Heart left ventricle (tissue), 16 donors: ENCODE measurements at places on chromosomes 12 and 14. TPM values are rescaled to one million over a fixed set of nuclear protein-coding genes. Genes with fewer than 3 reads are reported as not detected.

- H3K4me1 ChIP-seq: no peaks in the 10 kb centered on the region
- H3K36me3 ChIP-seq: no peaks in the 10 kb centered on the region
- DNase-seq: no peak
- no peaks in the 10 kb centered on the region for H3K27me3 ChIP-seq
- no peak overlapping the region for H3K27ac ChIP-seq
These were observed 17.3 kb upstream of the KLHL42 start for GRCh38 chr12:27762757-27763156.

- peaks cover 19% of the 10 kb centered on the region for H3K4me1 ChIP-seq
- no peak overlapping the region for H3K4me3 ChIP-seq
- no peak overlapping the region for H3K27ac ChIP-seq
- no peaks in the 10 kb centered on the region for H3K36me3 ChIP-seq
- H3K27me3 ChIP-seq: no peaks in the 10 kb centered on the region
- no peak for DNase-seq
These were observed 35.7 kb upstream of the ACTN1 start for GRCh38 chr14:69014829-69015259.

- no peaks in the 10 kb centered on the region for H3K36me3 ChIP-seq
- DNase-seq: no peak
- H3K4me3 ChIP-seq: no peak overlapping the region
- H3K27ac ChIP-seq: no peak overlapping the region
These were observed 32.3 kb downstream of the BHLHE41 start for GRCh38 chr12:26092346-26093105.

DNA sequence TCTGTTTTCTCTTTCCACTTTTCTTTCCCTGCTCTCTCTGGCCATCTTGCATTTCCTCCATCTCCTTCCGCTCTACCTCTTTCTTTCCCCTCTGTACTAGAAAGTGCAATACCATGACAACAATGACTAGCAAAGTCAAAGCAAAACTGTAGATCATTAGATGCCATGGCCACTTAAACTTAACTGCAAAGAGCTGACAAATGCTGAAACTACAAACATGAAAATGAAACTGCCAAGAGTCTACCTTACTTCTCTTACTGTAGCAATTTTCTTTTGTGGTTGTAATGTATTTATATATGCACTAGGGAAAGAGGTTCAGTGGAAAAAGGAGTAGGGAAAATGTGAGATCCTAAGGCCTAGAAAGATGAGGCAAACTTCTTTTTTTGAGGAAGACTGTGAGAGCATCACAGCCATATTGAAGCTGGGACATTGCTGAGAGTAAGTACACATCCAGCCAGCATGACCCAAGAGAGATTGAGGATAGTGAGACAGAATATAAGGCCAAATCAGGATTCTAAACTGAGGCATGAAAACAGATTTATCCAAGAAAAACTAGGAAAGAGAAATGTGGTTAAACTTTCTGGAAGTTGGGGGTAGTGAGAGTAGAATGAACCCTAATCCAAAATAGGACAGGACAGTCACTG, 276.6 kb upstream of the NAV3 start:
- DNase-seq: no peak
- no peaks in the 10 kb centered on the region for H3K36me3 ChIP-seq
- no peaks in the 10 kb centered on the region for H3K4me1 ChIP-seq
- H3K27me3 ChIP-seq: no peaks in the 10 kb centered on the region

Gene PAH
- total RNA-seq: not detected

Gene KDM5A
- total RNA-seq: 35.0 TPM

Gene CPNE6
- total RNA-seq: not detected

Gene C12orf54
- total RNA-seq: not detected

- H3K4me1 ChIP-seq: peaks cover 8% of the 10 kb centered on the region
- H3K27ac ChIP-seq: no peak overlapping the region
- no peaks in the 10 kb centered on the region for H3K27me3 ChIP-seq
- H3K36me3 ChIP-seq: no peaks in the 10 kb centered on the region
- DNase-seq: no peak
- H3K4me3 ChIP-seq: no peak overlapping the region
These were observed 9.3 kb upstream of the GYS2 start for GRCh38 chr12:21613931-21614330.

DNA sequence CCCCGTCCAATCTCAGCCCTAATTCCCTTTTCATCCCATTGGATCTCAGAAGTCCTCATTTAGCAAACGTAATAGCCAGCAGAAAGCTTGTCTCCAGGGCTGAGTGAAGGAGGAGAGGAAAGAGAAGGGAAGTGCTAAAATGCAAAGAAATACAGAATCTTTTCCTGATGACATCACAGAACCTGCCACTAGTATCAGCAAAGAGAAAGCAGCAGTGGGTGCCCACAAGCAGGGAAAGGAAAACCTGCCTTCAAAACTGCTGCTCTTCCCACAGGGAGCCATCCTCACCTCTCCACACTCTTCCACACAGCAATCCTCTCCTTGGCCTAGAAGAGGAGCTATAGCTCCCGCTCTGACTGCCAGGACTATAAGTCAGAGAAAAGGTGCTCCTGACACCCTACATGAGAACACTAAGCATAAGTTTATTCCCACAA, 11.3 kb downstream of the MED13L start:
- no peak overlapping the region for H3K27ac ChIP-seq
- DNase-seq: no peak
- H3K4me1 ChIP-seq: peaks cover 71% of the 10 kb centered on the region
- no peaks in the 10 kb centered on the region for H3K27me3 ChIP-seq

GRCh38 chr12:54024127-54024526, 4.1 kb upstream of the HOXC6 start:
- no peak overlapping the region for H3K4me3 ChIP-seq
- no peak for DNase-seq
- H3K27ac ChIP-seq: no peak overlapping the region
- no peaks in the 10 kb centered on the region for H3K36me3 ChIP-seq
- H3K4me1 ChIP-seq: peaks cover 14% of the 10 kb centered on the region

GRCh38 chr12:61011767-61012423, 1248.3 kb upstream of the USP15 start:
- no peaks in the 10 kb centered on the region for H3K36me3 ChIP-seq
- H3K4me1 ChIP-seq: no peaks in the 10 kb centered on the region
- DNase-seq: no peak
- H3K27ac ChIP-seq: no peak overlapping the region
- no peaks in the 10 kb centered on the region for H3K27me3 ChIP-seq
- H3K4me3 ChIP-seq: no peak overlapping the region

- no peak for DNase-seq
- no peaks in the 10 kb centered on the region for H3K27me3 ChIP-seq
- no peaks in the 10 kb centered on the region for H3K36me3 ChIP-seq
- H3K4me1 ChIP-seq: no peaks in the 10 kb centered on the region
- H3K4me3 ChIP-seq: no peak overlapping the region
These were observed 244.8 kb downstream of the TMTC2 start for GRCh38 chr12:82931349-82932116.

DNA sequence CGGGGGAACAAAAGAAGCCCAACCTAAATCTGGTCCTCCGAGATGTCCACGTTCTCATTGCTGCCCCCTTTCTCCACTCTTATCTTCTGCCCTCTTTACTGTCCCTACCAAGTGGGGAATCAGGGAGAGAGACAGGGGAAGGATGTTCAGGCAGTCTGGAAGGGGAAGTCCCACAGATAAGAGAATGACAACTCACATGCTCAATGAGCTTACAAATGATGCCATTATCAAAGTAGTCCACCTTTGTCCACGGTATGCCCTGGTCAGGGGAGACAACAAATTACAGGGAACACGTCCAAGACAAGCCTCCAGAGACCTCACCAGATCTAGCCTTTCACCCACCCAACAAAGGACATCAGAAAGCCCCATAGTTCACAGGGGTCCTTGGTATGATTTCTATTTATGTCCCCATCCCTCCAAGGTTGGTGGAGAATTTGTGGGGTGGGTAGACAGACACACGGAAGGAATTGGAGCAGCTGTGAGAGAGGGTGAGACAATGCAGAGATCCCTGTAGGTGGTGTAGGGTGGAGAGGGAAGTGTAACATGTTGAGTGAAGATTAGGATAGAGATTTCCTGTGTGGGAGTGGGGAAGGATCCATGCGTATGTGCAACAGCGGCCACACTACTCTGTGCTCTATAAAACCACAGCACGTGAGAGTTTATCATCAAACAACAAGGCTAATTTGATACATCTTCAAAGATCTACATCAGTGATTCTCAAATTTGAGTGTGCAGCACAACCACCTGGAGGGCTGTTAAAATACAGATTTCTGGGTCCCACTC, 10.7 kb downstream of the MYO1A start:
- H3K36me3 ChIP-seq: no peaks in the 10 kb centered on the region
- H3K27me3 ChIP-seq: no peaks in the 10 kb centered on the region
- no peak overlapping the region for H3K27ac ChIP-seq
- H3K4me1 ChIP-seq: no peaks in the 10 kb centered on the region
- no peak overlapping the region for H3K4me3 ChIP-seq

GRCh38 chr12:2346416-2346815, 293.6 kb downstream of the CACNA1C start:
- H3K4me1 ChIP-seq: peaks cover 57% of the 10 kb centered on the region
- no peaks in the 10 kb centered on the region for H3K27me3 ChIP-seq
- DNase-seq: no peak
- H3K27ac ChIP-seq: peak overlapping the region; percentile 81
